Upper lobe of left lung (tissue), 6 donors: ENCODE measurements at places on chromosomes 3 and 15. TPM values are rescaled to one million over a fixed set of nuclear protein-coding genes. Genes with fewer than 3 reads are reported as not detected.

Gene C3orf70
- 1.5 TPM for total RNA-seq

Gene NIT2
- total RNA-seq: 29.4 TPM

GRCh38 chr3:148861277-148861869 lies 3.7 kb upstream of the CPA3 start:
- no peaks in the 10 kb centered on the region for H3K36me3 ChIP-seq
- no peak overlapping the region for H3K4me3 ChIP-seq
- no peak for DNase-seq
- H3K27ac ChIP-seq: no peak overlapping the region
- no peaks in the 10 kb centered on the region for H3K4me1 ChIP-seq

DNA sequence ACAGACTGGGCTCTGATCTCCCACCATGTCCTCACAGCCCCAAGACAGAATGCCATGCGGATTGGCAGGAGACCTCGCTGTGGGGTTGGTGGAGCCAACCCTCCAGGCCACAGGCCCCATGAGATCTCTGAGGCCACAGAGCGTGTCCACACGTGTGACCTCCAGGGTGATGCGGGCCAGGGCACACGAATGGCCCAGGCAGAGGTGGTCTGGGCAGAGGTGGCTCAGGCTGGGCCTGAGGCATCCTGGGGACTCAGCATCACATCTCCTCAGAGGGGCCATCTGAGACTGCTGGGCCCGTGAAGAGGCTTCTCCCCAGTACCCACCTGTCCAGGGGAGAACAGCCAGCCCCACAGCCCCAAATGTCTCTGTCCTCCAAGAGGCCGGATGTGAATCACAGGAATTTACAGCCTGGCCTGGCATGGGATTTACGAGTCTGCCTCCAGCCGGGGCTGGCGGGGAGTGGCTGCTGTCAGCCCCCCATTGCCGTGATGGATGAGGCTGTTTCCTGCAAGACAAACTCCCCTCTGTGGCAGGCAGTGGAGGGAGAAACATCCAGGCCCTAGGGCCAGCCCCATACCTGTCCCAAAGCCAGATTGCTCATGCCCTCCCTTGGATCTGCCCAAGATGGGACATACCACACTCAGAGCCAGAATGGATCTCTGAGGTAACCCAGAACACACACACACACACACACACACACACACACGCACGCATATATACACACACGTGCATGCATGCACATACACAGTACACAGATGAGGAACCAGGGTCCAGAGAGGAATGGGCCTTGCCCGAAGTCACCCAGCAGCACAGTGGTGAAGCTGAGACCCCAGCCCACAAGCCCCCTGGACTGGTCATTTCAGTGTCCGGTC lies 208.3 kb downstream of the TBC1D2B start:
- H3K36me3 ChIP-seq: no peaks in the 10 kb centered on the region
- no peak for DNase-seq
- no peaks in the 10 kb centered on the region for H3K4me1 ChIP-seq
- H3K27me3 ChIP-seq: no peaks in the 10 kb centered on the region
- no peak overlapping the region for H3K27ac ChIP-seq
- no peak overlapping the region for H3K4me3 ChIP-seq

DNA sequence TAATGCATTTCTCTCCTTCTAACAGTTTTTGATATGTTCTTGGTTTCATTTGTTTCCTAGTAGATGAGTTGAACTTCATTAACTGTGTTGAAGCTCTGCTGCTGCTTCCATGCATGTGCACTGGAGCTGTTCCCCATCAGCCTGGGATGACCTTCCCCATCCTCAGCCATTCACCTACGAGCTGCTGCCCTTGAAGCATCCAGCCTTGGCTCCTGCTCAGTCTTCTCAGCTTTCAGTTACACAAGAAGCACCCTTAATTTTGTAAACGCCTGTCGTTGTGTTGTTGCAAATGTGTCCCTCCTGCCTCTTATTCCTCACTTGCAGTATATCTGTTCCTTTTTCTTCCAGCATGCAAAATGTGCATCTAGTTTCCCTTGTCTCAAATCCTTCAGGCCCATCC lies 8.5 kb upstream of the ZXDC start:
- no peak overlapping the region for H3K4me3 ChIP-seq
- no peaks in the 10 kb centered on the region for H3K36me3 ChIP-seq
- no peaks in the 10 kb centered on the region for H3K27me3 ChIP-seq
- H3K4me1 ChIP-seq: peaks cover 8% of the 10 kb centered on the region
- H3K27ac ChIP-seq: no peak overlapping the region

DNA sequence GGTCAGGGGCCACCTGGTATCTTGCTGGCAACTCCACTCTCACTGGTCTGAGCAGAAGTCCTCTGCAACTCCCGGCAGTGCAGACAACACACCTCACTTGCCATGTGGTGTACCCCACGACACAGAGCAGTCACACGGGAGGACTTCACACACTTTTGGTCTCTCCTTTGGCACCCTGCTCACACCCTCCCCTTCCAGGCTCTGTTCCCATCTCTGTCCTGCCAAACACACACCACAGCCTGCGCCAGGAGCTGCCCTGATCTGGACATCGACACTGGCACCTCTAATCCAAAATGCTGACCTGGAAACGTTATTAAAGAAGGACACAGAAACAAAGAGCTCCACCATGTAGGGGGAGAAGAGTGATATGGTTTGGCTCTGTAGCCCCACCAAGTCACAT lies 57.2 kb downstream of the SLC41A3 start:
- no peak overlapping the region for H3K4me3 ChIP-seq
- no peaks in the 10 kb centered on the region for H3K27me3 ChIP-seq
- no peaks in the 10 kb centered on the region for H3K4me1 ChIP-seq
- peaks cover 50% of the 10 kb centered on the region for H3K36me3 ChIP-seq
- no peak overlapping the region for H3K27ac ChIP-seq
- DNase-seq: no peak

- H3K27me3 ChIP-seq: no peaks in the 10 kb centered on the region
- no peak for DNase-seq
- no peak overlapping the region for H3K27ac ChIP-seq
- no peaks in the 10 kb centered on the region for H3K36me3 ChIP-seq
- no peak overlapping the region for H3K4me3 ChIP-seq
- H3K4me1 ChIP-seq: peaks cover 6% of the 10 kb centered on the region
Measured at GRCh38 chr3:182183716-182184430, 472.1 kb downstream of the SOX2 start.

DNA sequence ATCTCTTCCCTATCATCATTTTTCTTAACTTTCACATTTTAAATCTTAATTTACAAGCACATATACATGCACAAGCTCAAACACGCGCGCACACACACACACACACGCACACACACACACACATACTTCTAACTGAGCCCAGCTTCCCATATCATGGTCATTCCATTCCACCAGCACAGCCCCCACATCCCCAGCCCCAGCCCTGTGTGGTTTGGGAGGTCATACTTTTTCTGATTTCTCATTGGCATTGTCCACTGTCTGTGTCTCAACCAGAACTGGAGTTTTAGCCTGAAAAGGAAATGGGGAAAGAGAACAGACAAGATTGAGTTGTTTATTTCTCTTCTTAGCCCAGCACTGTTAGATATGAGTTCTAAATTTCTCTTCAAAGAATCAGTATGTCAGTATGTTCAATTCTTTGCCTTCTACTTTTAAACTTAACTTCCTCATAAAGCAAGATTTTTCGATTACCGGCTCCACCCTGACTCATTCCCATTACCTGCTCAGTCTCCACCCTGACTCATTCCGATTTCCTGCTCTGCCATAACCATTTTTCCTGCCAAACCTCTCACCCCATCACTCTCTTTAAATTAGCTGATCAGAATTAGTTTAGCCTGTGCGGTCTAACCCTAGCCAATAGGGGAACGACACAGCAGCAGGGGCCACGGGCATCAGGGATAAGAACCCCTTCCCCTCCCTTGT lies 6.4 kb downstream of the IQCF1 start:
- no peak overlapping the region for H3K27ac ChIP-seq
- no peaks in the 10 kb centered on the region for H3K27me3 ChIP-seq
- no peak overlapping the region for H3K4me3 ChIP-seq

- no peaks in the 10 kb centered on the region for H3K4me1 ChIP-seq
- no peak overlapping the region for H3K4me3 ChIP-seq
- H3K27ac ChIP-seq: no peak overlapping the region
- no peak for DNase-seq
Measured at GRCh38 chr15:68719672-68720071, 101.0 kb downstream of the ANP32A start.

Gene LRRC34
- total RNA-seq: 0.78 TPM

DNA sequence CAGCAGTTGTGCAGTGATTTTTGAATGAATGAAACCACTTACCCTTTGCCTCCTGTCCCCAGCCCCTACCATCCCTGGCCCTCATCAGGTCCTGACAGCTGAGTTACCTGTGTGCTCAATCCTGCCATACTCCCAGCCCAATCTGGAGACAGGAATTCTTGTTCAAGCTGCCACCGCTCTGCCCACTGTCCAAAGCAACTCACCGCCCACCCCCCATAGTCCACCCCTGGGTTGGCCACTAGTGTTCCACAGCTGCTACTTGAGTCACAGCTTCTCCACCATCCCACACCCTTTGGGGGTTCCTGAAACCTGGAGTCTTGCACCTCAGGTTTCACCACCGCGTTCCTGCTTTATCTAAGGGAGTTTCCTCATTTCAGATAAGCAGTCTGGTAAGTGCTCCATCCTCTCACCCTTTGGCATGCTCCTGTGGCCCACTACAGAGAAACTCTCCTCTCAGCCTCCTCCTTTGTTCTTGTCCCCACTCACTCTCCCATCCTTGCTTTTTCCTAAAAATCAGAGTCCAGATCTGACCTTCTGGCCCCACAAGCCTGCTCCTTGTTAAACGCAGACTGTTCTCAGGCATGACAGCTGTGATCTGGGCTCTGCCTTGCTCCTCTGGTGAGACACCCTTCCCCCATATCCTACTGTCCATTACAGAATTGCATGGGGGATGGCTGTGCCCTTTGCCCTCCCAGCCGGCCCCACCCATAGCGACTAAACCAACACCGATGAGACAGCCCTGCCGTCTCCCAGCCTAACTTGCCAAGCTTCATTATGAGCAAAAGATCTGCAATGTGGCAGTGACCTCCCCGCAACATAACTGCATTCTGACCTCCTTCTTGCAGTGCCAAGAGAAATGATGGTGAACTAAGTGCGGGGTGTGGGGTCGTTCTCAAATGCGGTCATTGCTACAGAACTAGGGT lies 50.0 kb downstream of the CYP19A1 start:
- H3K4me3 ChIP-seq: no peak overlapping the region
- H3K4me1 ChIP-seq: no peaks in the 10 kb centered on the region
- H3K36me3 ChIP-seq: no peaks in the 10 kb centered on the region
- no peak overlapping the region for H3K27ac ChIP-seq
